ENCODE measurements at places on chromosomes 11 and 22.
A peak's percentile ranks its signal among the peaks of the same experiment; 100 is the strongest.

DNA sequence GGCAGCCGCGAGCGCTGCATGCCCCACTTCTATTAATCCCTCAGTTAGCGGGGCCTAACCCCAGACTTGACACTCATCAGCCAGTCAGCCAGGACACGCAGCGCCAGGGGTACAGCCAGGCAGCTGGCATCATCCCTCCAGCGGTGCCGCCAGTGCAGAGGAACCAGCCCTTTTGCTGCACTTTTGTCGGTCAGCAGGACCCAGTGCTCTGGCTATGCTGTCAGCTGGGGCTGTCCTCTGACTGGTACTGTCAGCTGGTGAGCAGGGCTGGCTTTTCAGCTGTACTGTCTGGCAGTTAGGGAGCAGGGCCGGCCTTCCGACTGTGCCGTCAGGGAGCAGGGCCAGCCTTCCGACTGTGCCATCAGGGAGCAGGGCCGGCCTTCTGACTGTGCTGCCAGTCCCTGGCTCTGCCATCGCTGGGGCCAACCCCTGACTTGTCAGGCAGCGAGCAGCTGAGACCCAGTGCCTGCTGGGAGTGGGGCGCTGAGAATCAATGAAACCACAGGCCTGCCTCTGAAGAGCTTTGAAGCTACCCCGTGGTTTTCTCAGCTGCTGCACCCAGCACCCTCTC is 115.4 kb downstream of the KIAA1671 start:
- peaks cover 67% of the 10 kb centered on the region for H3K4me1 ChIP-seq
- H3K4me3 ChIP-seq, result peak overlapping the region; percentile 86
- peaks cover 2% of the 10 kb centered on the region for H3K36me3 ChIP-seq
- DNase-seq, result peak; percentile 82

GRCh38 chr11:12076840-12077534 is 33.4 kb upstream of the MICAL2 start:
- no peak overlapping the region for H3K27ac ChIP-seq
- DNase-seq, result no peak
- H3K36me3 ChIP-seq, result no peaks in the 10 kb centered on the region
- H3K27me3 ChIP-seq, result peaks cover 3% of the 10 kb centered on the region

GRCh38 chr11:124759266-124760204 is 2.6 kb downstream of the ESAM start:
- H3K27me3 ChIP-seq, result peaks cover 49% of the 10 kb centered on the region
- H3K27ac ChIP-seq, result no peak overlapping the region
- peaks cover 1% of the 10 kb centered on the region for H3K36me3 ChIP-seq
- H3K4me3 ChIP-seq, result peak overlapping the region; percentile 25

DNA sequence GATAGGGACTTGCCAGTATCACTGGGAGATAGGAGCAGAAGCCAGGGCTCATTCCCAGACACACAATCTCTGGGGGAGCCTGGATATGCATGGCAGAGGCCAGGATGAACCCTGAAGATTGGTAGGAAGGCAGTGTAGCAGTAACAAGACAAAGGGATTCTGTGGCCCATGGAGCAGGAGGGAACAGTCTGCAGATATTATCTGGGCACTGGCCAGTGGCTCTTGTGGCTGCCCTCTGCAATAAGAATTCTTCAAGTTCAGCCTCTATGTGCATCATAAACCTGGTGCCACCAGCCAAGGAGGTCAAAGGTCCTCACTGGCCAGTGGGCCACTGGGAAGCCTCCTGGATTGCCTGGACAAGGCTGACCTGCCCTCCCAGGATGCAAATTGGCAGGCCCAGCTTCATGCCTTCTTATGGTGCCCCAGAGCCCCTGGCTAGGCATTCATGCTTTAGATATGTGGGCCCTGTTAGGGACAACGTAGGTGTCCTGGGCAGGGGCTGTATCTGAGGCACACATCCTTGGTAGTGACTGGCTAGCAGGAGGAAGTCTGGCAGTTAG is 29.2 kb downstream of the KCNQ1OT1 start:
- H3K27me3 ChIP-seq, result no peaks in the 10 kb centered on the region
- no peak overlapping the region for H3K27ac ChIP-seq
- peaks cover 2% of the 10 kb centered on the region for H3K4me1 ChIP-seq
- no peak overlapping the region for H3K4me3 ChIP-seq

DNA sequence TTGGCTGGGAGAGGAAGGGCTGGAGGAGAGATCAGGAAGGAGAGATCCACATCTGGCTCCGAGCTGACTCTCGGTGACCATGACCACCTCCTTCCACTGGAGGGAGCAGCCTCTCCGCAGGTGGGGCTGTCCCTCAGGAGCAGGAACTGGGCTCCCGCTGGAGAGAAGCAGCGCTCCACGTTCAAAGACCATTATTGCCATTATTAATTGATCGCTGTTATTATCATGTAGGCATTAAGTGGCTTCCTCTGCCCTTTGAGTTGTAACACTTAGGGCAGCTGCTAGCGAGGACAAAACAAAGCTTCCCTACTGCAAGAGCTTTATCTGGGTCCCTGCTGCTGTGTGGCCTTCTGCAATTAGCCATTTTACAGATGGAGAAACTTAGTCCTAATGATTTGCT is 251.9 kb downstream of the ST3GAL4 start:
- no peak overlapping the region for H3K27ac ChIP-seq
- no peaks in the 10 kb centered on the region for H3K36me3 ChIP-seq
- H3K4me1 ChIP-seq, result no peaks in the 10 kb centered on the region
- DNase-seq, result no peak
- H3K4me3 ChIP-seq, result no peak overlapping the region
- peaks cover 2% of the 10 kb centered on the region for H3K27me3 ChIP-seq

DNA sequence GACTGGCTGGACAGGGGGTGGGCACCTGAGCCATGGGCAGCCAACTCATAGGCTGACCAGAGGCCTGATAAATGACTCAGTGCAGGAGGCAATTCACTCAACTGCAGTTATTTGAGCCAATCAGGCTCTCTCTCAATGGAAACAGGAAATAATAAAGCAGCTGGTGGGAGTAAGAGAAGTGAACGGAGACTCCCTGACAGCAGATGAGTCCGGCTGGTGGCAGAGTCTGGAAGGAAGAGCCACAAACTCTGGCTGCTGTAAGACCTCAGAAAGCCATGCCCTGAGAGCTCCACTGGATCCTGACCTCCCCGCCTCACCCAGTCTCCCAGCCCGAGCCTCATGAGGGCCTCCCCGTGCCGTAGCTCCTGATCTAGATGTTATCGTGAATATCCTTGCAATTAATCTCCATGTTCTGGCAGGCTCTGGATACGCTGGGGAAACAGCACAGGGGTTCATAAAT is 69.8 kb downstream of the TRIM29 start:
- no peak for DNase-seq
- H3K36me3 ChIP-seq, result no peaks in the 10 kb centered on the region
- H3K4me3 ChIP-seq, result no peak overlapping the region
- no peaks in the 10 kb centered on the region for H3K4me1 ChIP-seq
- peaks cover 20% of the 10 kb centered on the region for H3K27me3 ChIP-seq

DNA sequence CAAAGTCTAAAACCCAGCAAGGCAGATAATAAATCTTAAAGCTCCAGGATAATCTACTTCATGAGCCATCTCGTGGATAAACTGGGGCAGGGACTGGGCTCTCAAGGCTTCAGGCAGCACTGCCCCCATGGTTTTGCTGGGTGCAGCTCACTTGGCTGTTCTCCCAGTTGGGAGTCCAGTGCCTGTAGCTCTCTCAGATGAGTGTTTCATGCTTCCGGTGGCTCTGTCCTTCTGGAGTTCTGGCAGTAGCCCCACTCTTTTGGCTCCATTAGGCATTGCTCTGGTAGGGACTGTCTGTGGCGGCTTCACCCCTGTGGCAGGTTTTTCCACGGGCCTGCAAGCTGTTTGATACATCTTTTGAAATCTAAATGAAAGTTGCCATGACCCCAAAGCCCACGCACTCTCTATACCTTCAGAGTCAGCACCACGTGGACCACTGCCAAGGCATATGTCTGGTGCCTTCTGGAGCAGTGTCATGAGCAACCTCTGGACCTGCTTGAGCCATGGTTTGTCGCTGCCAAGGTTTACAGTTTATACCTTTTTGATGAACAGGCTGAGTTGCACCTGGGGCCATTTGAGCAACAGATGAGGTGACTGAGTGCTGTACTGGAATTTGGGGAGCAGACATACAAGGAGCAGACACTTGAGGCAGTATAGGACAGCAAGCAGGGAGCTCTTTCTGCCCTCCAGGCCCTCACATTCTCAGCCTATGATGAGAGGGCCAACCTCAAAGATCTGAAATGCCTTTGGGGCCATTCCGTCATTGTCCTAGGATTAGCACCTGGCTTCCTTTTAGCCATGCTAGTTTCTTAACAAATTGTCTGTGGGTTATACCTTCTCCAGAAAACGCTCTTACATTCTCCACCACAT is 48.6 kb downstream of the MTNR1B start:
- H3K27ac ChIP-seq, result no peak overlapping the region
- H3K27me3 ChIP-seq, result peaks cover 1% of the 10 kb centered on the region
- H3K36me3 ChIP-seq, result no peaks in the 10 kb centered on the region
- no peak for DNase-seq
- no peaks in the 10 kb centered on the region for H3K4me1 ChIP-seq
- H3K4me3 ChIP-seq, result no peak overlapping the region

GRCh38 chr11:10263929-10264328 is 30.1 kb downstream of the SBF2 start:
- H3K27ac ChIP-seq, result no peak overlapping the region
- peaks cover 1% of the 10 kb centered on the region for H3K4me1 ChIP-seq
- H3K27me3 ChIP-seq, result no peaks in the 10 kb centered on the region
- DNase-seq, result no peak
- no peak overlapping the region for H3K4me3 ChIP-seq

- H3K27ac ChIP-seq, result no peak overlapping the region
- no peaks in the 10 kb centered on the region for H3K4me1 ChIP-seq
- DNase-seq, result no peak
- H3K27me3 ChIP-seq, result peaks cover 7% of the 10 kb centered on the region
Observed at GRCh38 chr11:110198031-110198729, 98.2 kb downstream of the RDX start.

DNA sequence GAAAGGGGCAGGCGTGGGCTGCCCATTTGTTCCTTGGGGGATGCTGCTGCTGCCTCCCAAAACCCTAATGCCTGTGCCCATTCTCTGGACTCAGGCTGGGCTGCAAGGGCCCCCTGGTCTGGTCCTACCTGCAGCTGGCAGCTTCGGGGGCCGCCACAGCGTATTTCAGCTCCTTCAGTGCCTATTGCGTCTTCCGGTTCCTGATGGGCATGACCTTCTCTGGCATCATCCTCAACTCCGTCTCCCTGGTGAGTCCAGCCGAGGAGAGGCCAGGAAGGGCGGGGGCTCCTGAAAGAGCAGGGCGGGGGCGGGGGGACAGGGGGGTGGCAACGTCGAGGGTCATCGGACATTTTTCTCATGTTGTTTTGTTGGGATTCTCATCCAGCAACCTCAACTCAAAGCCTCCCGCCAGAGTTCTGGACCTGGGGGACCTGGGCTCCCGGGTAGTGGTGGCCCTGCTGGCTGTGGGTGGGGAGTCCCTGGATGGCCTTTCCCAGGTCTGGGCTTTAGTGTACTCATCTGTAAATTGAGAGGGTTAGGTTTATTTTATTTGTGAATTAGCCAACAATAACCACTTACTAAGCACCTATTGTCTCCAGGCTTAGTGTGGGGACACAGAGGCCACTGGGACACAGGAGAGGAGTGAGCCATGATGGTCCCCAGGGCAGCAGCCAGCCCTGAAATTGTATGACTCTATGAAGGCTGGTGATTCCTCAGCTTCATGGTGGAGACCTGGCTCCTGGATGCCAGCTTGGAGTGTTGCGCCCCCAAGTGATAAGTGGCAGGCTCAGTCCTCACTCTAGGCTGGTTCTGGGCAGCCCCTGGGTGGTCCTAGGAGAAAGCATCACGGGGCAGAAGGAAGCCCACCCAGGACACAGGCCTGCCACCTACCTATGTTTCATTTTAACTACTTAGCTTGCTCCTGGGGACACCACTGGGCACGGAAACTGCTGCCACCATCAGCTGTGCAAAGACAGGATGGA is 36.0 kb downstream of the CAPN1 start:
- peaks cover 30% of the 10 kb centered on the region for H3K4me1 ChIP-seq
- no peak for DNase-seq
- no peak overlapping the region for H3K4me3 ChIP-seq
- no peaks in the 10 kb centered on the region for H3K27me3 ChIP-seq

DNA sequence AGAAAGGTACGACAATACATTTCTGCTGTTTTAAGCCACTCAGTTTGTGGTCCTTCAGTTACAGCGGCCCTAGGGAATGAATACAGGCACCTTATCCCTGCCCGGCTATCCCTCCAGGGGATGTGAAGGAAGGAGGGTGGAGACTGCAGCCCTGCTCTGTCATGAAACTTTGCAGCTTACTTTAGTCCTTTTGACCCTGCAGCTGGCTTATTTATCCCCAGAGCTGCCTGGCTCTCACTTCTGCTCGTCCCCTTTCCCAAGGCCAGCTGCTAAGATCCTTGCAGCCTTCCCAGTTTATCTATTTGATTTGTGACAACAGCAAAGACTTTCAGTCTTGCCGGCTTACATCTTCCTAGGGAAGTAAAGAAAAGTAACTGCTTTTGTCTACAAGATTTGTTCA is 55.2 kb downstream of the SC5D start:
- peaks cover 14% of the 10 kb centered on the region for H3K27me3 ChIP-seq
- no peaks in the 10 kb centered on the region for H3K36me3 ChIP-seq
- no peak for DNase-seq
- H3K4me1 ChIP-seq, result no peaks in the 10 kb centered on the region

- peak; percentile 51 for DNase-seq
- H3K36me3 ChIP-seq, result peaks cover 14% of the 10 kb centered on the region
Observed at GRCh38 chr22:46262449-46263215, 511 bp downstream of the PKDREJ start.

- no peak overlapping the region for H3K4me3 ChIP-seq
- DNase-seq, result no peak
- peaks cover 4% of the 10 kb centered on the region for H3K27me3 ChIP-seq
- H3K27ac ChIP-seq, result no peak overlapping the region
- H3K4me1 ChIP-seq, result peaks cover 10% of the 10 kb centered on the region
Observed at GRCh38 chr11:116833816-116834534, 3.4 kb downstream of the APOA1 start.

GRCh38 chr22:32830473-32830872 is 29.0 kb downstream of the TIMP3 start:
- H3K4me3 ChIP-seq, result no peak overlapping the region
- no peaks in the 10 kb centered on the region for H3K36me3 ChIP-seq
- no peak overlapping the region for H3K27ac ChIP-seq
- H3K4me1 ChIP-seq, result peaks cover 3% of the 10 kb centered on the region
- DNase-seq, result no peak

GRCh38 chr22:49305214-49305965 is 522.3 kb downstream of the BRD1 start:
- H3K27me3 ChIP-seq, result peaks cover 3% of the 10 kb centered on the region
- H3K4me1 ChIP-seq, result peaks cover 3% of the 10 kb centered on the region
- no peaks in the 10 kb centered on the region for H3K36me3 ChIP-seq
- no peak overlapping the region for H3K27ac ChIP-seq

Data from activated naive CD8-positive, alpha-beta T cell treated with anti-CD3 and anti-CD28 coated beads, Interleukin-2, amount 10 ng/mL, durations not matched to agents 7 days and 5 days (primary cell).